ENCODE measurements at places on chromosomes 6 and 20.
A peak's percentile ranks its signal among the peaks of the same experiment; 100 is the strongest.

- DNase-seq, result no peak
These were observed 551.9 kb downstream of the EYS start for GRCh38 chr6:65155083-65155482.

GRCh38 chr6:111996144-111996865 is 57.6 kb upstream of the CCN6 start:
- no peak for DNase-seq

- DNase-seq, result peak; percentile 80
These were observed 13.9 kb upstream of the ATG5 start for GRCh38 chr6:106339334-106340029.

GRCh38 chr6:145112711-145113148 is 622.6 kb downstream of the EPM2A start:
- no peak for DNase-seq

GRCh38 chr6:21713481-21713880 is 119.9 kb downstream of the SOX4 start:
- no peak for DNase-seq

DNA sequence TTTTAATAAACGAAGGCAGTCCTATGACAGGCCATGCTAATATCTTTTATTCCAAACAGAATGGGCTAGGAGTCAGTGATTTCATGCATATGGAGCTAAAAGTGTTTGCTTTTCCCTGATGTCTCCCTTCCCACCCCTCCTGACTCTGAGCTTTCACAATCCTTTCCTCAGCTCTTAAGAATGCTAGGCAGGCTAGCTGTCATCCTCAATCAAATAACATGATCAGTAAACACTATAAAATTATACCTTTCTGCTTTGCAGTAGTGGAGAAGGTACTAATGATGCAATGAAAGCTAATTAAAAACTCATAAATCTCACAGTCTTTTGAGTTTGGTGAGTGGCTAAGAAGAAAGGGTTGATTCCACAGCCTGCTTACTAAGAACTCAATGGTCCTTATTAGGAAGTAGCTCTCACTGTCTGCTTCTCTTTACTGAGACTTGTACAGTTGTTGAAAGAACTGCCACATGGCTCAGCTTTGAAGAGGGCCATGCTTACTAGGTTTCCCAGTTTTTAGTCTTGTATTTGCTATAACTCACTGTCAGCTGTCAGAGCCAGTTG is 250.9 kb upstream of the JAG1 start:
- DNase-seq, result no peak

DNA sequence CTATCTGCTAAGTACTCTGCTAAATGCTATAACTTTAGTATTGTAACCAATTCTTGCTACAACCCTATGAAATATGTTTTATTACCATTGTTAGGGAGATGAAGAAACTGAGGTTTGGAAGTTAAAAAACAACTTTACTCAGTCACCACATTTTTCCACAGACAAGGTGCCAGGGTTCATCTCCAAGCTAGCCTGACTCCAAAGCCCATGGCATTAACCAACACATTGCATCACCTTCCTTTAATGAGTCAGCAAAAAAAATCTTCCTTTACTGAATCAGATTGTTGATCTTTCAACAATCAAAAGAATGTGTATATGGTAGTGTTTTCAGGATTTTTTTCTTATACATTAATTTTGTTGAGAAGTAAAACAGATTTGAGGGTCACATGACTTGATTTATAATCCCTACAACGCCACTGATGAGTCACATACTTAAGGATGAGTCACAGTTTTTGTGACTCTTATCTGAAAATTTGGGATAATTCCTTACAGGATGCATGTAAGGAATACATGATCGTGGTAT is 41.5 kb downstream of the MAN1A1 start:
- DNase-seq, result peak; percentile 2

- no peak for DNase-seq
These were observed 159.4 kb downstream of the SMOC2 start for GRCh38 chr6:168600381-168600780.

DNA sequence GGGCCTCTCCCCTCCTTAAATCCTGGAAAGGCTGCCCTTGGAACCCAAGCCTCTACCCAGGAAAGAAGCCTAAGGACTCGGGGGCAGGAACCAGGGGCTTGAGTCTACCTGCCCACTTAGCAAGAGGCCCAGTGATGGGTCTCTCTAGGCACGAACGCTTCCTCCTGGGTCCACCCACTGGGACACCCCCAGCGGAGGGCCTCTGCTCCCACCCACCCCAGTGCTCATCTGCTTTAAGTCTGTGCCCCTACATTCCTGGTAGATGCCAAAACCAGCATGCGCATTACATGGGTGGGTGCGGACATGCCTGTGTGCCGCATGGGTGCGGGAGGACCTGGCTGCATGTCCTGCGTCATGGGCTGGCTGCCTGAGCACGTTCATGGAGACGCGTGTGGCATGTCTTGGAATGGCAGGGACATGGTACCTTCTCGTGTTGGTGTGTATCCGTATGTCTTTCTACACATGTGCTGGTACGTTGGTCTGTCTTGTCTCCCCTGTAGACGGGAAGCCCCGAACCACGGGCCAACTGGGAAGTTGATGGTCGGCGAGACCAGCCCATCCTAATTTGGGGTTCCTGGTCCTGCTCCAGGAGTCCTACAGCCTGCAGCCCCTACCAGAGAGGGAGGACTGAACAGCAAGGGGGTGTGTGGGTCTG is 29.3 kb downstream of the SNPH start:
- no peak for DNase-seq

- DNase-seq, result peak; percentile 42
These were observed 6.4 kb downstream of the RPS12 start for GRCh38 chr6:132820629-132821381.

GRCh38 chr20:58639182-58640146 is 11.6 kb upstream of the STX16 start:
- no peak for DNase-seq

DNA sequence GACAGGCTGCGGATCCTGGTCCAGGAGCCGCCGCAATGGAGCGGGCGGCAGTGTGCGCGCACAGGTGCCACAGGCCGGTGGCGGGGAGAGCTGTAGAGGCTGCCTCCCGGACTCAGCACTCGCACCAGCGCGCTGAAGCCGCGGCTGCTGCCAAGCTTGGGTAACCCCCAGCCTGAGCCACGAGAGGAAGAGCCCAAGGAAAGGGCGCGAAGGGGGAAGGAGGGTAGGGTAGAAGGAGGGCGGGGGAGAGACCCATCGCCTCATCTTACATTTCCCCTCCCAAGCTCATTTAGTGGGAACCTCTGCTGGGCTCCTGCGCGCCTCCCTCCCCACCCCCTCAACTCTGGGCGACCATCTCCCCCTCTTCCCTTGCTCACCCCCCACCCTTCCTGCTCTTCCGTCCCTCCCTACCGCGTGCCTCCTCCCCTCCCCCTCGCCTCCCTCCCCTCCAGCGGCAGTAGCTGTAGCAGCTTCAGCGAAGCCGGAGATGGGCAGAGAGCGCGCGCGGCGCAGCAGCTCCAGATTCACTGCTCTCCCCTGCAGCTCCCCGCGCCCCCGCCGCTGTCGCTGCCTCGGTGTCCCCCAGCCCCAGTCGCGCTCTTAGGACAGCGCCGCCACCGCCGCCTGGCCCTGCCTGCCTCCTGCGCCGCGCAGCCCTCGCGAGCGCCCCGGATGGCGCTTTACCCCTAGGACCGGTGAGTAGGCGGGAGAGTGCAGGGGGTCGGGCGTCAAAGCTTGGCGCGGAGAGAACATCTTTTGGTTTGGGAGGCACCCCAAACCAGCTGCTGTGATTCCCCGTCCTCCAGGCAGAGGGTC is at the start of gene FUT9:
TSS of gene FUT9 (plus strand) at position 457 of the 816 bp plus-strand sequence. CDS start 187,182 bp downstream, outside the sequence.
- no peak for DNase-seq

DNA sequence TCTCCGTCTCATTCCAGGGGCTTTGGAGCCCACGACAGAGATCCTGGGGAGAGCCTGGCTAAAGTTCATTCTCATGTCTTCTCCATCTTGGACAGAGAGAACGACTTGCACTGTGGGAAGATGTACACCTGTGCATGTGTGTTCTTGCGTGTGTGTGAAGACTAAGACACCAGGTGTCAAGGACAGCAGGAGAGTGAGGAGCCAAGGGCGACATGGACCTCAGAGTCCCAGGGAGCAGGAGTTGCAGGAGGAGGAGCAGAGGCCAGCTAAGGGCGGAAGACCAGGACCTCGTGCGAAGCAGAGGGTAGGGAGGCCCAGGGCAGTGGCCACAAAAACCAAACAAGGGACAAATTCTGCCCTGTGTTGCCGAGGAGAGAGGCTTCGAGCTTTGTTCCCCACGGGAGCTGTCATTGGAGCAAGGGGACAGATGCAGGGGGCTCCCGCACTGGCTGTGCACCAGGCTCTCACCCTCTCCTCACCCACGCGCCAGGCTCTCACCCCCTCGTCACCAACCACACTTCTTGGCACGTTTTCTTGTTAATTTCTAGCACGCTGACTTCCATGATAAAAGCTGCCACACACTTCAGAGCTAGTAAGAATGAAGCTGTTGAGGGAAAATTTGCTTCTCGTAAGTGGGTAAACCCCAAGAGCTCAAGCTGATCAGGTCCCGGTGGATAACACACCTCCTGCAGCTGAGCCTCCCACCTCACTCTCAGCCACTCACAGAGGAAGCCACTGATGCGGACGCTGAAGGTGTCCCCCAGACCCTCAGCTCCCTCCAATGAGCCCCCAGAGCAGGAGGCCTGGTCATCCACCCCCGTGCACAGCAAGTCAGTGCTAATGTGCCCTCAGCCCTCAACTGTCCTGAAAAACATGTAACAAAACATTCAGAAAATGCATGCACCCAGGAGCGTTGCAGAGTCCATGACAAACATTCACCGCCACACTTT is 62.6 kb downstream of the DLL1 start:
- no peak for DNase-seq

DNA sequence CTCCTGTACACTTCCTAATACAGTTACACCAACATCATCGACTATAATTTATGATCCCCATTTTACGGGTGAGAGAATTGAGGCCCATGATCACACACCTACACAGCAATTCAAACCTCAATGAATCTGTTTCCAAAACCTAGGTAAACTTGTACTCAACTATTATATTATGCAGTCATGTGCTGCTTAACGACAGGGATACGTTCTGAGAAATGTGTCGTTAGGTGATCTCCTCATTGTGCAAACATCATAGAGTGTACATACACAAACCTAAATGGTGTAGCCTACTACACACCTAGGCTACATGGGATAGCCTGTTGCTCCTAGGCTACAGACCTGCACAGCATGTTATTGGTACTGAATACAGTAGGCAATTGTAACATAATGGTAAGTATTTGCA is 385.6 kb downstream of the ARHGAP18 start:
- no peak for DNase-seq

DNA sequence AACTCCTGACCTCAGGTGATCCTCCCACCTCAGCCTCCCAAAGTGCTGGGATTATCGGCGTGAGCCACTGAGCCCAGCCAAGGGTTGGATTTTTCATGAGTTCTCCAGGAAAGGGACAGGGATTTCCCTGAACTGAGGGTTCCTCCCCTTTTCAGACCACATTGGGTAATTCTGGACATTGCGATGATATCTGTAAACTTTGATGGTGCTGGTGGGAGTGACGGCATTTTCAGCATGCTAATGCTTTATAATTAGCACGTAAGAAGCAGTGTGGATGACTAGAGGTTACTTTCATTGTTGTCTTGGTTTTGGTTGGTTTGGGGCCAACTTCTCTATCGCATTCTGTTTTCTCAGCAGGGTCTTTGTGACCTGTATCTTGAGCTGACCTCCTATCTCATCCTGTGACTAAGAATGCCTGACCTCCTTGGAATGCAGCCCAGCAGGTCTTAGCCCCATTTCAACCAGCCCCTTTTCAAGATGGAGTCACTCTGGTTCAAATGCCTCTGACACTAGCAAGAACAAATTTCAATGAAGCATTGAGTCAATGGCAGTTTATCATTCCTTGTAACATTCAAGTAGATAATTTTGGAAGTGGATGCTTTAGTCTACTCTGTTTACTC is 156.5 kb downstream of the TTLL2 start:
- DNase-seq, result no peak

DNA sequence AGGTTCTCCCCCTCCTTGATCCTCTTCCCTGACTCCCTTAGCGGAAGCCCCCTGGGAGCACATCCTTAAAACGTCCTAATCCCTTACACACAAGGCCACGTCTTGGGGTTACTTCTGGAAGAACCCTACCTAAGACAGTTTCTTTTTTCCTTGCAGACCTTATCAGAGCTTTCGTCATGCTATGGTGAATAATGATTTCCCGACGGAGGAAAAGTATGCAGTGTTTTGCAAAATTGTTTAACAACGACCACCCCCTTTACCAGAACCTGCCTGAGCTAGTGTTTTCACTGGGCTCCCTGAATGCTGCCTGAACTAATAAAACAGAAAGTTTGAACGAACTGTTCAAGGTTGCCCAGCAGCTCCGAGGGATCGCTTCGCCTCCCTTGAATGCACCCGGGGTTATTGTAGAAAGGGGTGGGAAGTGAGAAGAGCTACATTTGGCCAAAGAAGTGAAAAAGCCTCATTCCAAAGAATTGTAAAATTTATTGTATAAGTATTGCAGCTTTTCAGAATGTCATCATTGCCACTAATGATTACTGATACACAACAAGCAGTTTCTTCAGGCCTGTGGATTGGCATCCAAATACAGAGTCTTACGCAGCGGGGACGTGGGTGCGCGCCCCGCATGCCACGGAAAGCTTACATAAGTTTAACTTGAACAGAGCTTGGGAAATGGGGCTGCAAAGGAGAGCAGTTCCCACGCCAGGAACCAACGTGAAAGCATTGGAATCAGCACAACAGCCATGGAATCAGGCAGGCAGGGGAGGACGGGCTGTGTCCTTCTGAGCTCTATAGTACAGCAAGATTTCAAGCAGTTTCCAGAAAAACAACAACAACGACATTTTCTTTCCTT is 27.9 kb upstream of the ZBP1 start:
- no peak for DNase-seq

- DNase-seq, result no peak
These were observed 39.2 kb downstream of the ZNF184 start for GRCh38 chr6:27433714-27434113.

GRCh38 chr6:4774715-4775493 is 1.3 kb upstream of the CDYL start:
- DNase-seq, result no peak

DNA sequence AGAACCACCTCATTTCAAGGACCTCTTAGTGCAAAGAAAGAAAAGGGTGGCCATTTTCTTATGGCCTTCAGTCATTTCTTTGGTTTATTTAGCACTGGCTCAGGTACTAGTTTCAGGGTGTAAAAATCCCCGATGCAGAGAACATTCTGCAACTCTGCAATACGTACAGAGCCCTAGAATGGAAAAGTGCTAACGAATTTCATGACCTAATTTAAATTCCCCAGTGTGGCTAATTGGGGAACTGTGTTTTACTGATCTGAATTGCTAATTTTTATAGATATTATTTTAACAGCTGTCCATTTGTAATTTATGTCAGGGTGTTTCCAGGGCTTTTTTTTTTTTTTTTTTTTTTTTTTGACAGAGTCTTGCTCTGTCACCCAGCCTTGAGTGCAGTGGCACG is 160.7 kb downstream of the UST start:
- no peak for DNase-seq

Data from SK-MEL-5 (cell line).